CD8-positive, alpha-beta T cell (primary cell): ENCODE measurements at places on chromosomes 7 and 10. TPM values are rescaled to one million over a fixed set of nuclear protein-coding genes. Genes with fewer than 3 reads are reported as not detected.

DNA sequence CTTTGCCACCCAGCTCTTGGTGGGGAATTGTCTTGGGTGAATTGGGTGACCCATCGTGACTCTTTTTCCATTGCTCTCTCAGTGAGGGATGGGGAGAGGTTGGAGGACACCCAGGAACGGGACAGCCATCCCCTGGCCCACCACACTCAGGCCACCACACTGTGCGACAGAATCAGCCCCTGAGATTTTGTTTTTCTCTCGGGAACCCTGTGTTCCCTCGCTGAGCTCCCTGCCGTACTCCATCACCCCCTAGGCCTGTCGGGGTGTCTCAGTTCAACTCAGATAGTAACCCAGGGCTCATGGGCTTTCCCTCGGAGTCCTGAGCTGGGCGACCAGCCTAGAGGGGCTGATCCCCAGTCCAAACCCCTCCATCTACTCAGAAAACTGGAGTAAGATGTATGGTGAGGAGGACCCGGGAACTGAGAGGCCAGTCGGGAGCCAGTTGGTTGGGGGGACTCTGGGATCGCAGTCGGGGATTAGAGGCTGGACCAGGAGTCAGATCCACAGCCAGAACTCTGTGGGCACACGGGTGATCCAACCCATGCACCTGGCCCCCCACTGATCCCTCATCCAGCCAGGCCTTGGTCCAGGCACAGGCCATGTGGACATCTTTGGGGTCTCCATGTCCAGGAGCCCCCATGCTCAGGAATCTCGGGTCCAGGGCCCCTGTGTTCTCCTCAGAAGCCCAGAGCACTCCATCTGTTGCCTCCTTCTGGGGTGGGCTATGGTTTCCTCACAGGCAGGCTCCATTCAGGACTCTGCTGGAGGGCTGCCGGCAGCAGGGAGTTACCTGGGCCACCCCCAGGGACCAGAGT is 9.3 kb downstream of the CRYGN start:
- no peak for DNase-seq

GRCh38 chr10:114511881-114512280 is 107.6 kb upstream of the AFAP1L2 start:
- DNase-seq = no peak

- DNase-seq = no peak
Observed at GRCh38 chr10:76892766-76893479, 744.7 kb downstream of the KCNMA1 start.

- no peak for DNase-seq
Observed at GRCh38 chr7:47252675-47253074, 329.2 kb downstream of the TNS3 start.

- DNase-seq = no peak
Observed at GRCh38 chr7:157769086-157769485, 432.3 kb downstream of the DNAJB6 start.

DNA sequence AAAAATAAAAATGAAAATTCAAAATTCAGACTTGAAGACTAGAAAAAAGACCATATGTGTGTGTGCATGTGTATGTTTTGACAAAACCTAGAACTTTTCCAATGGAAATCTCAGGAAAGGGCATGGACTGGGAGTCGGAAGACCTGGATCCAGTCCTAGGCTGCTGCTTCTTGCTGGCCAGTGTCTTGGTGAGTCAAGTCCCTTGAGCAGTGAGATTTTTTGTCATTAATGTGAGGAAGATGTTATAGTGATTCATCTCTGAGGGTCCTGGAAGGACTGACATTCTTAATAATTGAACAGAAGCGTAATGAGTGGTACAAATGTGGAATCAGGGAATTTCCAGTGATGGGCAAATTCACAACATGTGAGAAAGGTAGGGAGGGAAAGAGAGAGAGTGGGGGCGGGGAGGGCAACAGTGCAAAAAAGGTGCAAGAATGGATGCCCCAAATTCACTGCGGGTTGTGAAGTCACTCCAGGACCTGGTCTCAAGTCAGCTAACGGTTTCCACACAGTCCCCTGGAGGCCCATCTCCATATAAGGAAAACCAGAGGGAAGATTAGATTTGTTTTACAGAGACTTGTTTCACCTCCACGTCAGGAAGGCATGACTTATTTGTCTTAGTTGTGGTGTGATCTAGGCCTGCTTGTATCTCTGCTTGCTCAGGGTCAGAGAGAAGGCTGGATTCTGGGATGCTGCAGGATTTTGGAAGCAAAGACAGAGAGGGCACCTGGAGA is 201.7 kb downstream of the BUB3 start:
- no peak for DNase-seq

- no peak for DNase-seq
Observed at GRCh38 chr10:35644050-35644950, 2.2 kb upstream of the FZD8 start.

- DNase-seq = no peak
Observed at GRCh38 chr10:131019696-131020095, 291.8 kb downstream of the TCERG1L start.

- DNase-seq = no peak
Observed at GRCh38 chr7:67854221-67855178, 857.9 kb downstream of the TYW1 start.

DNA sequence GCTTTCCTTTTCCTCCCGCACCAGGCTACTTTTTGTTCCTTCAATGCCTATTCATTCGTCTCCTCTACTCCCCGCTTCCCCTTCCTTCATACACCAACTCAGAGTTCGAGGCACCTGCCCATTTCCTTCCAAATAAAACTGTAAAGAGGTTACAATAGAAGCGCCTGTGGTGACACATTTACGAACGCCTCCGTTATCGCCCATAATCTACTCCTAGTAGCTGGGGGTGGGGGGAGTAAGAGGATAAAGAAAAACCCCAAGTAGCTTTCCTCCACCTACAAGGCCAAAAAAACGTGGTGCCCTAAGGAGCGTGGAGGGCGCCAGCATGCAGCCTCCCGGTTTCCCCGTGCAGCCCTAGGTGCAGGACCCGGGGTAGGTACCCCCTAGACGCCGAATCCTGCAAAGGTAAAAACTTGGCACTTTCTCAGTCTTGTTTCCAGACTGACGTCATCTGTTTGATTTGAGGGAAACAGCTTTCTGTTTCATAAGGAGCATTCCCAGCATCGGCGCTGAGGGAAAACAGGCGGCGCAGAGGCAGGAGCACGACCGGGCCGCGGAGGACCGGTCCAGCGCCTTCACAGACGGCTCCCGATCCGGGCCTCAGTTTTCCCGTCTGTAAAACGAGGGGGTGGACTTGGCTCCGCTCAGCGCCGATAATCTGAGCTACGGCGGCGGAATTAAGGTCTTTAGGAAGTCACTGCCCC is 922 bp downstream of the PPA1 start:
- DNase-seq = no peak

- DNase-seq = no peak
Observed at GRCh38 chr7:75914169-75914654, 743 bp upstream of the POR start.

The TAS2R38 gene
- total RNA-seq = not detected

The PDE1C gene
- not detected for total RNA-seq

The TEX47 gene
- not detected for total RNA-seq

The PLEKHA8 gene
- 3.7 TPM for total RNA-seq

The FAM24B gene
- total RNA-seq = 12.5 TPM

The PKD1L1 gene
- total RNA-seq = 0.08 TPM

The SFRP4 gene
- total RNA-seq = not detected

The GARIN1A gene
- 0.65 TPM for total RNA-seq

The INTS15 gene
- total RNA-seq = 52.3 TPM

The UPK3BL1 gene
- 42.2 TPM for total RNA-seq

The MYL10 gene
- not detected for total RNA-seq
